Hypothalamus (tissue), 51 donors: ENCODE measurements at places on chromosomes 11 and 22.

DNA sequence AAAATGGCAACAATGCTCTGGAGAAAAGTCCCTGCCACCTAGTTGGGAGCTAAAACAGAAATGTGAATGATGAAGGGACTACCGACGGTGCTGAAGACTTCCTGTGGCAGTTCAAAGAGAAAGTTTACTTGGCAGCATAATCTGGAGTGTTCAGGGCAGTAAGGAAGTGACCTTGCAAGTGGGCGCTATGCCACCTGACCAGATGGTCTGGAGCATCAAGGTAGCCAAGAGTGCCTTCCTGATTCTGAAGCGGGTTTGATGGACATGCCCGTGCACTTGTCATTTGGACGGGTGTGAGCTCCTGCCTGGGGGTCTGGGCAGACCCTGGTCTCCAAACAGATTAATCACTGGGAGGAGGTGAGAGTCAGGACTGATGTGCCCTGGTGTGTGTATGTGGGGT, 1.8 kb upstream of the SNX19 start:
- DNase-seq = no peak

GRCh38 chr11:109772892-109773291, 320.3 kb upstream of the ZC3H12C start:
- DNase-seq = no peak

DNA sequence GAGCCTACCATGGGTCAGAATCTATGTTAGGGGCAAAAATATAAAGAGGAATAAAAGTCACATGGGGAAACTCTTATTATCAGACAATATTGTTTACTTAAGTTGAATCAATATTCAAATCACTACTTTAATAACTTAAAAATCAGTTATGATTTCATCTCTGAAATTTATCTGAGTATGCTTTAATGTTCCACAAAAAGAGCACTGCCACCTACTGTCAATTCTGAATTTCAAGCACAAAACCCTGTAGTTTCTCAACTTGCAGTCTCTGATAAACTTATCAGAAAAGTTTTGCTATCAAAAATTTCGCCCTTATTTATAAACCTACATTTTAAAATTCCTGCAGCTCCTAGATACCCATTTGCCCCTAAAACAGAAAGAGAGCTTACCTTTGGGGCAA, 47.3 kb downstream of the RDX start:
- no peak for DNase-seq

DNA sequence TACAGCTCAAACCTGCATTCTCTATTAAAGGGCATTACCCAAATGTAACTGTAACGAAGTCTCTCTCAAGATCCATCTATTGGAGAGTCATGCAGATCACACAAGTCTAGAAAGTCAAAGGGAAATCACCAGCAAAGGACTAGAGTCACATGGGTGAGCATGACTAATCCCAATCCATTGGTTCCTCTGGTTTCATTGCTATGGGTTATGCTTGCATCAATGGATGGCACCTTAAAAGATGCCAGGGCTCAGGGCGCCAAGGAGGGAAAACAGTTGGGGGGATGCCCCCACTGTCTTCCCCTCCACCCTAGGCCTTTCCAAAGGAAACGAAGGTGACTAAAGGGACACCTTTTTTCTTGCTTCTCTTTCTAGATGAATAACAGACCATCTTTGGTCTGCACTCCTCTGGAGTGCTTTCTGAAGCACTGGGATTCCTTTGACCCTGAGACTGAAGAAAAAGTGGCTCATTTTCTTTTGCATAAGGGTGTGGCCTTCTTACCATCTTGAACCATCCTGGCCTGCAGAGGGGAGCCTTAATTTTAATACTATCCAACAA, 8.1 kb downstream of the NXPE4 start:
- DNase-seq = no peak

DNA sequence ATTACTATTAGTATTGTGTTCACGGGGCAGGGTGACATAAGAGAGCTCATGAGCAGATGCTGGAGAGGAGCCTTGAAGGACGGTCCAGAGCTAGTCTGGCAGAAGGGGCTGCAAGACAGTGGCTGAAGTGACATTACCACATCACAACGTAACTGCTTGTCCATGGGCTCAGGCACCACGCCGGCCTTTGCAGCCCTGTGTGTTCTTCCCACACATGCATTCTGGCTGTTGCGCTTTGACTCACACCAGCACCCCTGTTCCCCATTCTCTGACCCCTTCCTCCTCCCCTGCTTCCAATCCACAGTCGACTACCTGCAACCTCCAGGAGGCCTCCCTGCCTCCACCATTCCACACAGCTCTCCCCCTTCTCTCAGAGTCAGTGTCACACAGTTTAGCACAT, 103.3 kb downstream of the ME3 start:
- no peak for DNase-seq
